ENCODE measurements at places on chromosomes 6 and 20. TPM values are rescaled to one million over a fixed set of nuclear protein-coding genes. Genes with fewer than 3 reads are reported as not detected.

DNA sequence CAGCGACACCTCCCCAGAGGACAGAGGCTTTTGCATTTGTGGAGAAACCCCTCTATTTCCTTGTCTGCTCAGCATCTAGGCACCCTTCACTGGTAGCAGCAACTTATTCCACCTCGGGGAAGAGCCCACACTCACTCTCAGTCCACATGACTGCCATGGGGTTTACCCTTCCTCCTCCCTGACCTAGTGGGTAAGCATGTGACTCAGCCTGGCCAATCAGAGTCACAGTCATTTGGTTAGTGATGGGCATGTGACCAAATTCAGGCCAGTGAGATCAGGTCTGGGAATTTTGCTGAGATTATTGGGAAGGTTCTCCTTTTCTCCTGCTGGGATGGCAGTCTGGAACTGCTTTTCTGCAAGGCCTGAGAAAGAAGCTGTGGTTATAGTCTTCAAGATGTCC is 145.7 kb upstream of the PHACTR3 start:
- peak; percentile 15 for DNase-seq

DNA sequence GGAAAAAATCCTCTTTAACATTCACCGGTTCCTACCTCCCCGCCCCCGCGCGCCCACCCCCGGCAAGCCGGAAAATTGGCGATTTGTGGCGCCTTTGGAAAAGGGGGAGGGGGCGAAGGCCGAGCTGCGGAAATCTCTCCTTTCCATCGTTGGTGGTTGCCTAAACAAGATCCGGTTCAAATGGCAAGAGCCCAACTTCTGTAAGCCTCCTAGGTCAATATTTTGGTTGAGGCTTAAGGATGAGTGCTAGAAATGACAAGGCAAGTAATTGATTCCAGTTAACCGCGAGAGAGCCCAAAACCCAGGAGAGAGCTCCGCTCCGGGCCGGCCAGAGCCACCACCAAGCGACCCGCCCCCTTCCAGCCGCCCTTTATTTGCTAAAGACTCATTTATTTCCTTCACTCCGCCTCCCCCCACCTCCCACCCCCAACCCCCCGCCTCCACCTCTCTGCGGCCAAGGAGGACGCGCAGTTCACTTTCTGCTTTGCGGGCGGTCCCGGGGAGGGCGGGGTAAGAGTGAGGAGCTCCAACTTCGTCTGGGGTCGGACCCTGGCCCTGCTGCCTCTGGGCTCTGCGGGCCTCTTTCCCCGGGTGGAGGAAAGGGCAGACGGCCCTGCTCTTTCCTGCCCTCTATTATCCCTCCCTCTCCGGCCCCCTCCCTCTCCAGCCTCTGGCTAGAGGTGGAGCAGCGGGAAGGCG is 838 bp upstream of the NKX2-2 start:
- no peak for DNase-seq

GRCh38 chr6:102313699-102314098 is 920.2 kb downstream of the GRIK2 start:
- no peak for DNase-seq

The DHX35 gene
- 5.3 TPM for polyA plus RNA-seq
